ENCODE measurements at places on chromosomes 3 and 15. TPM values are rescaled to one million over a fixed set of nuclear protein-coding genes. Genes with fewer than 3 reads are reported as not detected.
A peak's percentile ranks its signal among the peaks of the same experiment; 100 is the strongest.

DNA sequence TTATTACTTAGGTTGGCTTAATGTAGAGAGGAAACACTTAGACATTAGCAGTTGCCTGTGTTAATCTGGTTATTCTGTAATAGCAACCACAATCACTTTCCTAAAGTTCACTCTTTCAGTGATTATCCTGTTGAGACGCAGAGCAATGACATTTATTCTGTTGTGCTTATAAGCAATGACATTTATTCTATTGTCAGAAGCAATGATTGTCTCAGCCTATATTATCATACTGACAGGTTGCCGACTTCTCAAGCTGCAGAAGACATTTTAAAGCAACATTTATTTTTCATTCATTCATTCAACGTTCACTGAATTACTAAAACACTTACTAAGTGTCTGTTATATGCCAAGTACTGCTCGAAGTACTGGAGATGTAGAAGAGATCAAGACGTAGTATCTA, 193.5 kb upstream of the SLITRK3 start:
- no peaks in the 10 kb centered on the region for H3K36me3 ChIP-seq
- no peak for DNase-seq
- no peaks in the 10 kb centered on the region for H3K27me3 ChIP-seq
- H3K4me1 ChIP-seq, result peaks cover 6% of the 10 kb centered on the region
- H3K4me3 ChIP-seq, result no peak overlapping the region

- H3K4me3 ChIP-seq, result no peak overlapping the region
- no peak overlapping the region for H3K27ac ChIP-seq
- H3K4me1 ChIP-seq, result no peaks in the 10 kb centered on the region
Measured at GRCh38 chr3:33373082-33373437, 67.1 kb downstream of the UBP1 start.

The PRSS50 gene
- 0.46 TPM for total RNA-seq

DNA sequence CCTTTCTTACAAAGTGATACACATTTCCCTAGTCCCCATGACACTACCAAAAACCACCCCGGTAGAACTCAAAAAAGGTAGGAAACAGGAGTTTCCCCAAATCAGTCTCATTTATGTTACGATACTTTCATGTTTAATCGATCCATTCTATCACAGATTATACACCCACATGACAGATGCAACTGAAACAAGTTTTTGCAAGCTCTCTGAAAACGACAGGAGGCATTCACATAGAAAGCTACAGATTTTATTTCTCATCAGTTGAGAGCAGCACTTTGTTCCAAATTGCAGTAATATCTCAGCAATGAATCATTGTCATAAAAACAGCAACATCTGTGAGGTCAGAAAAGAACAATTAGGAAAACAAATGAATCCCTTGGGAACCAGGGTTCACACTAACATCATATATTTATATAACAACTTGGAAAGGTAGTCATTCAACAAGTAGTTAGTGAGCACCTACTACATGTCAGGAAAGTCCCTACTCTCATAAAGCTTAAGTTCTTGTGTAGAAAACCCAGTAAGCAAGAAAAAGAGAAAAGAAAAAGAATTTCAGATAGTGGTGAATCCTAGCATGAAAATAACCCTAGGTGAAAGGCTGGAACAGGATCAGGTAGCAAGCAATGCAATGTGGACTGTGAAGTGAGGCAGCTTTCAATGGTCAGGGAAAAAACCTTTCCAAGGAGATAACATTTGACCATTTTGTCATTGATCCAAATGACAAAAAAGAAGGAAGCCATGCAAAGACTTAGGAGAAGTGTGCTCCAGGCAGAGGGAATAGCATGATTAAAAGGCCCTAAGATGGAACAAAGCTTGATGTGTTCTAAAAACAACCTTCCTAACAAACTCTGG, 8.3 kb downstream of the PLD1 start:
- H3K4me3 ChIP-seq, result no peak overlapping the region
- H3K27me3 ChIP-seq, result no peaks in the 10 kb centered on the region
- no peaks in the 10 kb centered on the region for H3K36me3 ChIP-seq
- peaks cover 5% of the 10 kb centered on the region for H3K4me1 ChIP-seq
- DNase-seq, result no peak

The UBAP1L gene
- 4.7 TPM for total RNA-seq

GRCh38 chr3:38489766-38490165, 6.4 kb upstream of the EXOG start:
- no peak for DNase-seq
- peaks cover 4% of the 10 kb centered on the region for H3K36me3 ChIP-seq
- no peak overlapping the region for H3K4me3 ChIP-seq
- H3K4me1 ChIP-seq, result no peaks in the 10 kb centered on the region
- no peaks in the 10 kb centered on the region for H3K27me3 ChIP-seq

GRCh38 chr3:48039487-48040190, 23.4 kb upstream of the MAP4 start:
- H3K36me3 ChIP-seq, result peaks cover 3% of the 10 kb centered on the region
- peaks cover 31% of the 10 kb centered on the region for H3K4me1 ChIP-seq
- H3K27me3 ChIP-seq, result no peaks in the 10 kb centered on the region
- H3K27ac ChIP-seq, result peak overlapping the region; percentile 66

GRCh38 chr3:196641333-196642054, 2.0 kb downstream of the NRROS start:
- peaks cover 5% of the 10 kb centered on the region for H3K4me1 ChIP-seq
- no peaks in the 10 kb centered on the region for H3K36me3 ChIP-seq
- no peak overlapping the region for H3K4me3 ChIP-seq
- no peak for DNase-seq

DNA sequence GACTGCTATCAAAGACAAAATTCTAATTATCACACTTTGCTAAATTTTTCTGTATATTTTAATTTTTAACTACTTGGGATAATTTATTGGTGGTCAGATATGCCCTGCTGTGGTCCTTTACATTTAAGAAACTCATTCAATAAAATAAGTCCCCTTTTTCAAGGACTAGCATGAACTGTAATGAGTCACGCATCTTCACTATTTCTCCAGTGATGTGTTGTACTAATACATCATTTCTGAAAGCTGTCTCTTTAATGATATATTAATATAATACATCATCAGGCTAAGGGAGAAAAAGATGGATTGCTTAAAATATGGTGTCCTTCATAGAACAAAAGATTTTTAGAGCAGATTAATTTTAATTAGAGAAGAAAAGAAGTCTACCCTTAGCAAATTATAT, 901.4 kb downstream of the DIPK2A start:
- no peak overlapping the region for H3K4me3 ChIP-seq
- no peaks in the 10 kb centered on the region for H3K27me3 ChIP-seq
- DNase-seq, result no peak
- no peaks in the 10 kb centered on the region for H3K4me1 ChIP-seq
- no peaks in the 10 kb centered on the region for H3K36me3 ChIP-seq

- H3K4me3 ChIP-seq, result no peak overlapping the region
- peaks cover 20% of the 10 kb centered on the region for H3K4me1 ChIP-seq
- no peaks in the 10 kb centered on the region for H3K36me3 ChIP-seq
- peak; percentile 91 for DNase-seq
- H3K27ac ChIP-seq, result no peak overlapping the region
- H3K27me3 ChIP-seq, result no peaks in the 10 kb centered on the region
Measured at GRCh38 chr3:112376241-112376911, 43.4 kb downstream of the CD200 start.

- H3K4me1 ChIP-seq, result no peaks in the 10 kb centered on the region
- no peaks in the 10 kb centered on the region for H3K27me3 ChIP-seq
- no peak overlapping the region for H3K27ac ChIP-seq
- no peak for DNase-seq
Measured at GRCh38 chr15:23416349-23417276, 30.4 kb downstream of the GOLGA6L2 start.

DNA sequence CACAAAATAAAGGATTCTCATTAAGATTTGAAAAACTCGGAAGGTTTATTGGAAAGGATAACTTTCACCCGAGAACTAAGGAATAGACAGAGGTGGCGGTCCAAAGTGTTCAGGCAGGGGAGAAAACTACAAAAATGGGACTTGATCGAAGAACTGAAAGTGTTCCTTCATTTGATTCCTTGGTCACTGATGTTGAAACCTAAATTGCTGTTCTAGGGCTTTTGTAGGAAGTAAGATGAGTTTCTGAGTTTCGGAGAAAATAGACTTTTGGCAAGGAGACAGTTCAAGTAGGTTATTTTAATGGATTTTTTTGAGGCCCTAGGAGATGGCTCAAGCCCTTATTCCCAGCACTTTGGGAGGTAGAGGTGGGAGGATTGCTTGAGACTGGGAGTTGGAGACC, 1.4 kb downstream of the TRIP4 start:
- no peaks in the 10 kb centered on the region for H3K27me3 ChIP-seq
- no peak overlapping the region for H3K4me3 ChIP-seq
- peaks cover 3% of the 10 kb centered on the region for H3K36me3 ChIP-seq

The TMIE gene
- 0.52 TPM for total RNA-seq

DNA sequence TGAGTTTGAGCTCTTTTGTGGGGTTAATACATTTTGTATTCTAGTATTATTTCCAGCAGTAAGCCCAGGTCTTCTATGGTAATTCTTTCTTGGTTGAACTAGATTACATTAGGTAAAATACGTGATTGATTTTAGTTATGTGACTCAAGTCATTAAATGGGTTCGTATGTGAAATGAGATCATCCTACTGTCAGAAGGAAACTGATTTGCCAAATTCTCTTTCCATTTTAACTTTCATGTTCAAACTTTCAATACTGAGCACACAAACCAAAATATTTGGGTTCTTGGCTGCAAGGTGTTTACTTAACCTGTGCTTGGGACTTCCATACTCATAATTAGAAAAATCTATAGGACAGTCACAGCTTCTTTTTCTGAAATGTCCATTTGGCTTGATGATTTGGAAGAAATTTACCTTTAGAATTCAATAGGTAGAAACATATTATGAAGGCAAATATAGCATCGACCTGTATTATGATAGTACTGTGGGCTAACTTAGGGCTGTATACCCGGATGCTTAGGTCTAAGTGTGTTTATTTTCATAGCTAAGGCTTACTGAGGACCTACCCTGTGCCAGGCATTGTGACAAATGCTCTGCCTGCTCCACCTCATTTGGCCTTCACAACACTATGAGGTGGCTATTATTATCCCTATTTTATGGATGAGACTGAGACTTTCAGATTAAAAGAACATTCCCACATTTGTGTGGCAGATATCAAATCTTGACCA, 631.8 kb upstream of the GRM7 start:
- H3K27me3 ChIP-seq, result no peaks in the 10 kb centered on the region
- H3K4me3 ChIP-seq, result no peak overlapping the region
- no peak for DNase-seq

The AMT gene
- total RNA-seq, result 12.4 TPM

DNA sequence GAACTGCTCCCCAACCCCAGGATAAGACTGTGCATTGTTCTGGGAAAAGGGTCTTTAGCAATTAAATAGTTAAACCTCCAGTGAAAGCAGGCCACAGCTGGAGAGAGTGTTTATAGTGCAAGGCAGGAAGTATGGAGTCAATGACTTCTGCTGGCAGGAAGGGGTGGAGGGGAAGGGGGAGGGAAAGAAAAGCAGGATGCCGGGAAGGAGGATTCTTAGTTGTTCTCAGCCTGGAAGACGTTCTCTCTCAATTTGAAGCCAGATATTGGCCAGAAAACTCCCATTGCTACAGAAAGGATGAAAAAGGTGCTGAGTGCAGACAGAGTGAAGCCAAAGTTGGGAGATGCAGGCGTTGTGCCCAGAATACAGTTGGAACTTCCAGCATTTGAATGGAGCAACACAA, 35.7 kb upstream of the ACTL6A start:
- no peaks in the 10 kb centered on the region for H3K36me3 ChIP-seq
- peaks cover 10% of the 10 kb centered on the region for H3K4me1 ChIP-seq
- no peaks in the 10 kb centered on the region for H3K27me3 ChIP-seq
- DNase-seq, result peak; percentile 97
- no peak overlapping the region for H3K4me3 ChIP-seq

The PLCH1 gene
- 14.2 TPM for total RNA-seq

GRCh38 chr3:10285272-10286132, 7.2 kb downstream of the GHRL start:
- no peak for DNase-seq
- H3K4me1 ChIP-seq, result no peaks in the 10 kb centered on the region
- H3K4me3 ChIP-seq, result no peak overlapping the region
- H3K27ac ChIP-seq, result no peak overlapping the region
- H3K27me3 ChIP-seq, result no peaks in the 10 kb centered on the region
- H3K36me3 ChIP-seq, result peaks cover 11% of the 10 kb centered on the region

DNA sequence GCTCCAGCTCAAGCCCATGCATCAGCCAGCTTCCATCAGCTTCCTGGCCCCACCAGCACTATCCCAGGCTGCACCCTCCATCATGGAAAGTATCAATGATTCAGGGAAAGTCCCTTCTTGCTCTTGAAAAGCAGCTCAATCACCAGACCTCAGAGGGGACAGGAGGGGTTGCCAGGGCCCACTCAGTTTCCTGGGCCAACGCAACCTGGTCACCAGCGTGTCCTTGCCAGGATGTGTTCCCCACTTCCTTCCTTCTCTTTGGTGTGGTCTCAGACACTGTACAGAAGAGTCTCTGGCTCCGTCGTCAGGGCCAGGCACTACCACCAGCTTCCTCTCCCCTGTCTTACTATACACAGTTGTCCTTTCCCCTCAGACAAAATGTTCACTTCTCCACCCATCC, 3.0 kb downstream of the HDC start:
- H3K36me3 ChIP-seq, result no peaks in the 10 kb centered on the region
- no peak for DNase-seq
- H3K4me3 ChIP-seq, result no peak overlapping the region
- H3K27ac ChIP-seq, result no peak overlapping the region

DNA sequence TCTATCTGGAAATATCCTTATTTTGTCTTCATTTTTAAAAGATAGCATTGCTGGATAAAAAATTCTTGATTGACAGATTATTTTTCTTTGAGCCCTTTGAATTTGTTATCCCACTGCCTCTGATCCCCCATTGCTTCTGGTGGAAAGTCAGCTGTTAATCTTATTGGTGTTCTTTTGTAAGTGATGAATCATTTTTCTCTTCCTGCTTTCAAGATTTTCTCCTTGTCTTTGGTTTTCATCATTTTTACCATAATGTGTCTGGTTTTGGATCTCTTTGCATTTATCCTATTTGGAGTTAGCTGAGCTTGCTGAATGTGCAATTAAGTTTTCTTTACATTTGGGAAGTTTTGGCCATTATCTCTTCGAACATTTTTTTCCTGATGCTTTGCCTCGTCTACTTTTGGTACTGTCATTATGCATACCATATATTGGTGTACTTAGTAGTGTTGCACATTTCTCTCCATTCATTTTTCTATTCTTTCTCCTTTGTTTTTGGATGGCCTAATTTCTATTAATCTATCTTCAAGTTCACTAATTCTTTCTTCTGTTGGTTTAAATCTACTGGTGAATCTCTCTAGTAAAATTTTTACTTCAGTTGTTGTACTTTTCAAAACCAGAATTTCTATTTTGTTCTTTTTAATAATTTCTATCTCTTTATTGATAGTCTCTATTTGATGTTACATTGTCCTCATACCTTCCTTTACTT, 440.0 kb upstream of the PROK2 start:
- H3K4me3 ChIP-seq, result no peak overlapping the region
- no peaks in the 10 kb centered on the region for H3K36me3 ChIP-seq
- H3K4me1 ChIP-seq, result no peaks in the 10 kb centered on the region
- no peak overlapping the region for H3K27ac ChIP-seq

DNA sequence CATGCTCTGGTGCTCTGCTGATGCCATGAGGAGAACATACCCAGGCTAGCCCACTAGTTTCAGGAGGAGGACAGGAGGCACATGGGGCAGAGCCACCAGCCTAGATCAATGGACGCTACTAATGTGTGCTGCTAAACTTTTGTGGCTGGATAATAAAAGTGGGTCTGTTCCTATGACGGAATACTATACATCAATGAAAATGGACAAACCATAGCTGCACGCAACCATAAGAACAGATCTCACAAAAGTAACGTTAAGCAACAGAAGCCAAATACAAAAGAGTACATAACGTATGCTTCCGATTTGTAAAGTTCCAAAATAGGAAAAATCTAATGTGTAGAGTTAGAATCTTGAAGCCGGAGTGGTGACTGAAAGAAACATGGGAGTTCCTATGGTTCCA, 11.5 kb downstream of the B4GALT4 start:
- H3K27me3 ChIP-seq, result no peaks in the 10 kb centered on the region
- H3K36me3 ChIP-seq, result peaks cover 47% of the 10 kb centered on the region
- H3K4me3 ChIP-seq, result no peak overlapping the region
- H3K4me1 ChIP-seq, result no peaks in the 10 kb centered on the region

Measured in lung (tissue), 17 donors.